ENCODE measurements at places on chromosomes 13 and 19.

DNA sequence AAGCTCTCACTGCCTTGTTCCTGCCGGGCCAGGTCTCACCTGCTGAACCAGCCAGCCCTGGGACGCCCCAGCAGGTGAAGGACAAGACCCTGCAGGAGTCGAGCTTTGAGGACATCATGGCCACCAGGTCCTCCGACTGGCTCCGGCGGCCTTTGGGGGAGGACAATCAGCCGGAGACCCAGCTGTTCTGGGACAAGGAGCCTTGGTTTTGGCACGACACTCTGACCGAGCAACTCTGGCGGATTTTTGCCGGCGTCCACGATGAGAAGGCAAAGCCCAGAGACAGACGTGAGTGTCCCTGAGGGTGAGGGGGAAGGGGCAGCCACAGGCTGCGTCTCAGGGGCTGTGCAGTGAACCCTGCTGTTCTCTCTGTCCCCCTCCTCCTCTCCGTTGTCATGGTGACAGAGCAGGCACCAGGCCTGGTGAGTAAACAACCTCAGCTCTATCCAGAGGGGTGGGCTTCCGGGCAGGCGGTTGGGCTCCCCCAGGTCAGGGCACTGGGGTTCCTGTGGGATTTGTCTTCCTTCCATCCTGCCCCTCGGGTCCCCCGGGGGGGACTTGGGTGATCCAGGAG is 9.7 kb downstream of the TLE6 start:
- DNase-seq: no peak

DNA sequence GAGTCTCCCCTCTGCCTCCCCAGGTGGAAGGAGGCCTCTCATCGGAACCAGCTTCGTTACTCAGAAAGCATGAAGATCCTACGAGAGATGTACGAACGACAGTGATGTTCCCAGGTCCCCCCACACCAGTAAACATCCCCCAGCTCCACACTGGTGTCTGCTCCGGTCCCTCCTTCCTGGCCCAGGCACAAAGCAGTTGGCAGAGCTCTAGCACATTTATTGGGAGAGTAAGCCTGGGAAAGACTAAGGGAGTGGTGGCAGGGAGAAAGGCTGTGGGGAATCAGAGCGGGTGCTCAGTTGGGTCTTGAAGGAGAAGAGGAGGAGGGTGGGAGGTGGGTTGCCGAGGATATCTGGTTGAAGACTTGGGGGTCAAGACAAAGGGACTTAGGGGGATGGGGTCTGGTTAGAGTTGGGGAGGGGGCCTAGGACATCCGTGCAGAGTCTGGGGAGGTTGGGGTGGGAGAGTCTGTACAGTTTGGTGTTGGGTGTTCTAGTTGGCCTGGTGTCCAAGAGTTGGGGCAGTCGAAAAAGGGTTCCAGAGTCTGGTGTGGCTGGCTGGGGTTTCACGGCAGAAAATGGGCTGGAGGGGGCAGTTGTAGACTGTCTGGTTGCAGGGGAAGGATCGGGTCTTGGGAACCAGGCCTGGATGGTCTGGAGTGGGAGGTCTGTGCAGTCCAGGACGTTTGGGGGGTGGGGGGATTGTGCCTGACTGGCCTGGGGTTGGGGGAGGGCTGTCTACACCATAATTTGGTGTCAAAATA is 2.3 kb downstream of the HSPB6 start:
- no peak for DNase-seq

DNA sequence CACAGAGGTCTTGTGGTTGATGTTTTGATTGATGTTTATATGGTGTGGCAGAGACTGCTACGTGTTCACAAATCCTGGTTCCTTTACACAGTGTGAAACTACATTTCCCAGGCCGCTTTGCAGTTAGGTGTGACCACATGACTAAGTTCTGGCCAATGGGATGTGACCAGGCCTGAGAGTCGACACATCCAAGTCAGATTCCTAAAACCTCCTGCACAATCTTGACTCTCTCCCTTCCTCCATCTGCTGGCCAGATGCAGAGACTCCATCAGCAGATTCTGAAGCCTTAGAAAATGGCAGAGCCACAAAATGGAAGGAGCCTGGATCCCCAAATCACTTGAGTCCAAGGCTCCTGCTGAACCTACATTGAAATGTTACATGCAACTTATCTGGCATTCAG is 12.6 kb downstream of the CD37 start:
- DNase-seq: no peak

DNA sequence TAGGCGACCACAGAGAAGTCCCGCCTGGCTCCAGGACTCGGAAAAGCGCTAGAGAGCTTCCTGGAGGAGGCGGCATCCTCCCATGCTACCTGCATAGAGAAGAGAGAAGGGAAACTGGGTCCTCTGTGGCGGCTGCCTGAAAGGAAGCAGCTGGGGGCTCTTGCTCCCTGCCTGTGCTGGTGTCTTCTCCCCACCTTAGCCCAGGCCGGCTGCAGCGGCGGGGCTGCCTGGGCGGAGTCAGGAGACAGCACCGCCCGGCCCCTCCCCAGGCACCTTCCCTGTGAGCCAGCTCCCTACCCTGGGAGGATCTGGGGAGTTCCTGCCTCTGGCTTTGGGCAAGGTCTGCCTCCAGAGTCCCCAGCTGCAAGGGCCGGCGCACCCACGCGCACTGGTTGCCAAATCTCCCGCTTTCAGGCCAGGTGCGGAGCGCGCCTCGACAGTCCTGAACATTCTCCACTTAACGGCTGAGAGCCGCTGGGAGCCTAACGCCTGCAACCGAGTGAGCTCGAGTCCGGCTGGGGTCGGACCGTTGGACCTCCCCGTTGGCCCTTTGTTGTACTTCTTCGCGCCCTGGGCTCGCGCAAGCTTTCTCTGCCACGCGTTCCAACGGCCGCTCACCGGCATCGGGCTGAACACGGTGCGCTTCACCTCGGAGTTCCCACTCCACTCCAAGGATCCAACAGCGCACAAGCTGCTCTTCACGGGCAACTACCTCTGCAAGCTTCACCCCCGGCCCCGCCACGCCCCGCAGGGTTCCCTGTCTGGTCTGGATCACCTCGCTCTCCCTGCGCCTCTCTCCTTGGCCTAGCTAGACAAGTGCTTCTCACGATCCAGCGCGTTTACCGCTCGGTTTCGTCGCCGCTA is 21.8 kb upstream of the ZNF30 start:
- no peak for DNase-seq

DNA sequence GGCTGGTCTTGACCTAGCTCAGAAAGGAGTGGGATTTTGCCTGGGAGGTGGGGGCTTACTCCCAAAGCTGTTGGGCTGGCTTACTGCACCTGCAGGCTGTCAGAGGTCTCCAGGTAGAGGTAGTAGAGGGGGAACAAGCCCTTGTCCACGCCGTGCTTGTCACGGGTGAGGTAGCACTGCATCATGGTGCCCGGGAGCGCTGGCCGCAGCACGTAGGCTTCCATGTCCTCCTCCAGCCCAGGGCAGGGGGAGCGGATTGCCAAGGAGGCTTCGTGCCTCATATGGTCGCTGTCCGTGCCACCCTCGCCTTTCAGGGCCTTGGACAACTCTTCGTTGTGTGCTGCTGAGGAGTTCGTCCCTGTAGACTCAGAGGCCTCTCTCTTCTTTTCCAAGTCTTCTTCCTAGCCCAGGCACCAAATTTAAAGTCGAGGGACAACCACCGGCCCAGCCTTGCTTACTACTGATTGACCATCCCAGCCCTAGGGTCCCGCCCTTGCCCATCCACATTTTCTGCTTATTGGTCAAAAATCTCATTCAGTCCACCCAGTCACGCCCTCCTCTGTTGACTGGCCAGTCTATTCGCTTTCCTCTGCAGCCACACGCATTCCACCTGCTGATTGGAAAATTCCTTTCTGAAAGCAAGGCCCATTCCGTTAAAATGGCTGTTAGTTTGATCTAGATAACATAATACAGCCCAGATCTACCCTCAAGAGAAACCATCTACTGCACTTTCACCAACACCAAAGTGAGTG is 10.5 kb downstream of the TULP2 start:
- DNase-seq: no peak

- DNase-seq: no peak
Observed at GRCh38 chr13:67505376-67505775, 275.2 kb upstream of the PCDH9 start.

DNA sequence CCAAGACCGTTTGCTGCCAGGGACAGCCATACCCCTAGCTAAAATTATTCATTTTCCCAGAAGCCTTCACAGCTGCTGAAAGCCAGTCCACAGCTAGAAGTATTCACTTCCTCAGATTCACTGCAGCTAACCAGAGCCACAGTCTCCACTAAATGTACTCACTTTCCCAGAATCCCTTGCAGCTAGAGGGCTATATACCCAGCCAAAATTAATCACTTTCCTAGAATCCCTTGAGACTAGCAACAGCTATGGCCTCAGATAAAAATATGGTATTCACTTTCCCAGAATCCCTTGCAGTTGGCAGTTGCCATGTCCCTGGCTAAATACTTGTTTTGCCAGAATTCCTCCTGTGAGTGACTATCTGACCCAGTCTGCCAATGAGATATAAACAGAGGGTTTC is 13.8 kb upstream of the MEIS3 start:
- DNase-seq: no peak

GRCh38 chr19:4781801-4782200 is 9.7 kb upstream of the FEM1A start:
- DNase-seq: no peak

- no peak for DNase-seq
Observed at GRCh38 chr19:35845215-35846037, 6.9 kb downstream of the NPHS1 start.

DNA sequence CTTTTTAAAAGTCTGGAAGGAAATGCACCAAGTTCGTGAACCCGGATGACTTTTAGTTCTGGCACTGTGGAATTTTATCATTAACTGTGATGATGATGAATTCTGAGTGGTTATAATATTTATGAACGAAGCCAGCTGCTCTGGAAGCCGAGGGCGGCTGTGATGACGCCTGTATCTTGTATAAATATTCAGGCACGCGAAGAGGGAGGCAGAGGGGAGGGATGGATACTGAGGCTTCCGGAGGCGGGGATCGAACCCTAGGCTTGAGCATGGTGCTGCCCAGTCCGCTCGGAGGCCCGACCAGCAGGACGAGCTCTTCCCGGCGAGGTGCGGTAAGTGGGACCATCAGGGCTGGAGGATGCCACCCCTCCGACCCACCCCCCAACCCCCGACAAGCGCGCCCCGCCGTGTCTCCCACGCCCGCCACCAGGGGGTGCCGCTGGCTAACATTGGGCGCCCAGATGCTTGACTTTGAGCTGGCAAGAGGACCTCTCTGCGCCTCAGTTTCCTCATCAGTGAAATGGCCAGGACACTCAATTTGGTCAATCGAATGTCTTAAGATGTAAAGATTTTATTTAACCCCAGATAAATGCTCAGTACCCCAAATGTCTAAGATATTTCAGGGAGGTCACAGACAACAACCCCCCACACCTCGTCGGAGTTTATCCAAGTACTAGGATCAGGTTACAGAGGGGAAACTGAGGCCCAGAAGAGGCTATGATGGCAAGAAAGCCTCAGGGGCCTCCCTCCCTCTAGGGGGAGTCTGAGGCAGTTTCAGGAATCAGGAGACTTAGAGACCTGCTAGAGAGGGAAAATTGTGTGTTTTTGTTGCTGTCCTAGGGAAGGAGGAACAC is 4.5 kb upstream of the RAB3A start:
- no peak for DNase-seq

GRCh38 chr19:39444598-39445195 is 685 bp upstream of the SUPT5H start:
- DNase-seq: no peak

DNA sequence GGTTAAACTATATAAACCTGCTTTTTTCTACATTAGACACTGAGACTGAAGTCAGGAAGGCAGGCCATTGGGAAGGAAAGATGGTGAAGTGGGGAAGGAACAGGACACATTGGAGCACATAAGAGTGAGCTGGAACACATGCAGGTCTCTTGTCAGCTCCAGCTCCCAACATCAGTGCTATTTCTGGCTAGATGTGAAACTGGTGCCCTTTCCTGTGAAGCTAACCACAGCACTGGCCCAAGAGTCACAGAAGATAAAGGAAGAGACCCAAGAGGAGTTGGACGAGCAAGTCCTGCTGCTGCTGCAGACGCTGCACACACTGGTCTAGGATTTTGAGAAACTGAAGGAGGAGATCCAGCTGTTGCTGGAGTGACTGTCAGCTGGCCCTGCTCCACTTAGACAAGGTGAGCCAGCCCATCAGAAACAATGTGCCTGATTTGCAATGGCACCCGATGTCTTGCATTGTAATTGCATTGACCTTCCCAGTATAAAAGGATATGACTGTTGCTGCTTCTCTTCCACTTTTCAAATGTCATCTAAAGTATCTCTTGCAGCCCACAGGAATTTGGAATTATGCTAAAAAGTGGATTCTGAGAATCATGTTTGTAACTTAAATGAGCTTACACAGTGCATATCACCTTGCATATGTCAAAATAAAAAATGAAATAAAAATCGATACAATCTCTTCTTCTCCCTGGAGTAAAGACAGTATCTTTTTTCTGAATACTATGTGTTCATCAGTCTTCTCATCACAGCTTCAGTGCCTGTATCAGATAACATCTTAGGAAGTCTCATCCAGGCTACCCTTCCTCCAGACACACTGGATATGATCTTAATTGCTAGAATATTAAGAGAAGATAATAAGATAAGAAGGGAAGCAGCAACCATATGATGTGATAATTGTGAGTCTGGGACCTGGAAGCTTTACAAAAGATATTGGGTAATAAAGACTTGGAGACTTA is 230.7 kb upstream of the SPRY2 start:
- DNase-seq: no peak

DNA sequence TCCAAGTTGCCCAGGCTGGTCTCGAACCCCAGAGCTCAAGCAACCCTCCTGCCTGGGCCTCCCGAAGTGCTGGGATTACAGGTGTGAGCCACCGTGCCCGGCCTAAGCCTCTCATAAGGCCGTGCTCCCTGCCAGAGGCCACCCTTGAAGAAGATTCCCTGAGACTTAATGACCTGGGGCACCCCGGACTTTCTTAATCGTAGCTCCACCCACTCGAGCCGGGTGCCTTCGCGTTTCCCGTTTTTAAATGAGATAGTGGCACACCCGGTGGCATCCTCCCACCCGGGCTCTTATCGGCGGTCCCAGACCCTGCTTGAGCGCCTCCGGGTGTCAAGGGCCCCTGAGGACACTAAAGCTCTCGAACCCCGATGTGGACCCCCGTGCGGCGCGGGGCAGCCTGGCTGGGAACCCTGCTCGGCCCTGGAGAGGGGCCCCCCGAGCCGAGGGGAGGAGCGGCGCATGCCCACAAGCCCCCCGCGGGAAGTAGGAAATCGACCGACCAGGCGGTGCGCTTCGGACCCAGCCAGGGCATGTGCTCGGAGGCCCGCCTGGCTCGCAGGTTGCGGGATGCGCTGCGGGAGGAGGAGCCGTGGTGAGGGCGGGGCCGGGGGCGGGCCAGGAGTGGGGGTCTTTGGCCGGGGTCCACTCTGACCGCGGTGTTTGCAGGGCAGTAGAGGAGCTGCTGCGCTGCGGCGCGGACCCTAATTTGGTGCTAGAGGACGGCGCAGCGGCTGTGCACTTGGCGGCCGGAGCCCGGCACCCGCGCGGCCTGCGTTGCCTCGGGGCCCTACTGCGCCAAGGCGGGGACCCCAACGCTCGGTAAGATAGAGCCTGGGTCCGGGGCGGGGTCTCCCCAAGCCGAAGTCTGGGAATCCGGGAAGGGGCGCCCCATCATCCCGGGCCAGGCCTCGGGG is at the start of gene ANKLE1:
TSS of gene ANKLE1 (plus strand) at position 511 of the 914 bp plus-strand sequence. CDS start at position 531, 20 bp downstream.
- DNase-seq: no peak

GRCh38 chr13:90717451-90717936 is 630.0 kb upstream of the MIR17HG start:
- no peak for DNase-seq

- no peak for DNase-seq
Observed at GRCh38 chr13:45737571-45738017, 35.5 kb downstream of the CBY2 start.

- no peak for DNase-seq
Observed at GRCh38 chr13:87925006-87925405, 253.8 kb downstream of the SLITRK5 start.
